ENCODE measurements at places on chromosomes 16 and 17.

- DNase-seq, result no peak
Measured at GRCh38 chr16:2166263-2167067, 10.9 kb downstream of the TRAF7 start.

- no peak for DNase-seq
Measured at GRCh38 chr17:38425744-38426143, 2.5 kb upstream of the ARHGAP23 start.

- no peak for DNase-seq
Measured at GRCh38 chr17:41917192-41917591, 1.6 kb downstream of the ACLY start.

DNA sequence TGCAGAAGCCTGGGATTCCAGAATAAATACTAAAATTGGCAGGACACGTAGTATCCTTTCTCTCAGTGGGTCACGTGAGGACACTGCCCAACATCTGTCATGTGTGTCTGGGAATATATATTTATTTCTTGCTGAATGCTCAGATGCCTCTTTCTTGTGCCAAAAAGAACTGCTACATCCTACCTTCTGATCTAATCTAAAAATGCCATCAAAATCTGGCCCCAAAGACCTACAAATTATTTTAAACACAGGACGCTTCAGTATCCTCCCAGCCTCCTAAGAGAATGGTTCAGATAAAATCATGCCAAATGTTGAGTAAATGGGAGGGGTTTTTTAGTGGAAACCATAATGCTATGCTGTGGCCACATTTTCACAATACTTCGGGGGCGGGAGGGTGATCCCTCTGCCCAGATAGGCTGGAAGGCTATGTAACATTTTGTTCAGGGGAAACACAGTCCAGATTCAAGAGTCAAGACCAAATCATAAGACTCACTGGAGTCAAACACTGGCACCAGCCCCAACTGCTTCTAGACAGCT is 22.9 kb upstream of the CORO6 start:
- DNase-seq, result no peak
